Lung microvascular endothelial cell (primary cell): ENCODE measurements at places on chromosomes 16 and 17.

- no peak for DNase-seq
Measured at GRCh38 chr17:34219405-34219804, 35.7 kb upstream of the CCL2 start.

DNA sequence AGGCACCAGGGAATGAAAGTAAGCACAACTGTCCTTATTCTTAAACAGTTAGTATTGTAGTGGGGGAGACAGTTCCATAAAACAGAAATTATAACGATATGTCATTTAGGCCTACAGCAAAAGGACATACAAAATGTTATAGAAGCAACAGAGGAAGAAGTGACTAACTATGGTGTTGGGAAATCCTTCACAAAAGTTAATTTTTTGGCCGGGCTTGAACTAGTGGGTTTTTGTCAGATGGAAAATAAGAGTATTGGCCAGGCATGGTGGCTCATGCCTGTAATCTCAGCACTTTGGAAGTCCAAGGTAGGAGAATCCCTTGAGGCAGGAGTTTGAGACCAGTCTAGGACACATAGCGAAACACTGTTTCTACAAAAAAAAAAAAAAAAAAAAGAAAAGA is 127.8 kb downstream of the SSH2 start:
- no peak for DNase-seq

- no peak for DNase-seq
Measured at GRCh38 chr16:80440667-80441066, 100.1 kb upstream of the DYNLRB2 start.

GRCh38 chr17:82088838-82089722 is 9.0 kb downstream of the FASN start:
- DNase-seq, result no peak

GRCh38 chr17:7557775-7558543 is 591 bp upstream of the TNFSF13 start:
- peak; percentile 63 for DNase-seq

GRCh38 chr17:44187131-44187899 is 543 bp downstream of the TMUB2 start:
- DNase-seq, result peak; percentile 38

GRCh38 chr17:80917716-80918560 is 73.7 kb upstream of the CHMP6 start:
- no peak for DNase-seq

DNA sequence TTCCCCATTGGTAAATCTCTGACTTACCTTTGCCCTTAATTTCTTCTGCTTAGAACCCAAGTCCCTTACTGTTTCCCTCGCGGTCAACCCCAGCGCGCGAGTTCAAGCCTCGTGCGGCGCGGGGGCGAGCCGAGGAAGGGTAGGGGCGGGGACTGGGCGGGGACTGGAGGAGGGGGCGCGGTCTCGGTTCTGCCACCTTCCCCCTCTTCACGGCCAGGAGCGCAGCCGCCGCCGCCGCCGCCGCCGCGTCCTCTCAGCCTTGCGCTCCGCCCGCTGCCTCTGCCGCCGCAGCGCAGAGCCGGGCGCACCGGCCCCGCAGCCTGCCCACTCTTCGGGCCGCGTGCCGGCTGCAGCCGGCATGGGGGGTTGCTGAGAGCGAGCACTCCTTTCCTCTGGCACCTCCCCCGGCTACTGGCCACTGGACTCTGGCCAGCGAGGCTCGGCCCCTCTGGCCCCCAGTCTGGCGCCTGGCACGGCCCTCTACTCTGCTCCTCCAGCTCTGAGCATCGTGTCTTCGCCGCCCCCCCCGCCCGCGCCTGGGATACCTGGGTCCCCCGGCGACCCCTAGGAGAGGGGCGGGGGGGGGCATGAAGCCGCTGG is at the start of gene RAPGEFL1:
Gene RAPGEFL1, plus strand, starts transcription at position 196 of the 600 bp plus-strand sequence. Its CDS starts 392 bp downstream, at position 588.
- peak; percentile 69 for DNase-seq

- DNase-seq, result peak; percentile 70
Measured at GRCh38 chr16:49855280-49855821, 561 bp downstream of the ZNF423 start.

DNA sequence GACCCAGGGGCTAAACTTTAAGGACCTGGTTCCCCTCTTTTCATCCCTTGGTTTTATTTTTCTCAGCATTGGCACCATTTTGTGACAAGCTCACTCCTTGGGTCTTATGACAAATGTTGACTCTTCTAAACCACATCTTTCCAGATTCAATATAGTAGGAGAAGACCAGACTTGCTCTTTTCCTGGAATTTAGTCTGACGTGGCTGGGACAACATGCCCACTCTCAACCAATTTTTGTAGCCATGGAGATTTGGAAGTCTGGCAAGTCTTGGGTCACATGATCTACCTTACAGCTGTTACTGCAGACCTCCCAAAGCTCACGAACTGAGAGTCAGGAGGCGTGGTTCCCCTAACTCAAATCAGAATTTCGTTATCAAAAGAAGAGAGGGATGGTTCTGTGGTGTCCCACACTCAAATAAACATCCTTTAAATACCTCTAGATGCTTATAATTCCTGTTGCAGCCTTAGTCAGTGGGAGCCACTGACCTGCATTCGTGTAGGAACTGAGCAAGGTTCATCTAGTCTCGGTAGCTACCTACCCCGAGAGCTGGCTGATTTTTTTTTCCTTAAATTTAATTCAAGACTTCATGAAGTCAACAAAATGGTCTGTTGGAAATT is 683.5 kb downstream of the MAF start:
- DNase-seq, result no peak

GRCh38 chr16:28935924-28936783 is 4.4 kb downstream of the CD19 start:
- peak; percentile 88 for DNase-seq

DNA sequence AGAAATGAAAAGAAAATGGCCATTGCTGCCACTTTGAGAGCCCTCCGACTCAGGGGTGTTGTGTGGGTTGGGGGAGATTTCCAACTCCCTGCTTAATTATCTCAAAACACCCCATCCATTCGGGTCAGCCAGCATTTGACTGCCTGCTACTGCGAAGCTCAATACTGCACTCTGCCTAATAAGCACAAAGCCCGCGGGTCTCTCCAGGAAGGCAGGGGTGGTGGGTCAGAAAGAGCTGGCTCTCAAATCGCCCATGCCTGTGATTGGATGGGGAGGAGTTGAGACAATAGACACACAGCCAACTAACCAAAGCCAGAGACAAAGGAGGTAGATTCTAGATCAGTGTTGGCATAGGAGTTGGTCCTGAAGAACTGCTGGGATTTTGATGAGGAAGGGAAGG is 2.3 kb upstream of the XAF1 start:
- DNase-seq, result peak; percentile 91

- DNase-seq, result no peak
Measured at GRCh38 chr16:12837291-12837690, 33.6 kb upstream of the CPPED1 start.

- DNase-seq, result peak; percentile 74
Measured at GRCh38 chr17:59746849-59747445, 39.5 kb downstream of the VMP1 start.

GRCh38 chr16:5412731-5413130 is 315.1 kb upstream of the EEF2KMT start:
- DNase-seq, result no peak

DNA sequence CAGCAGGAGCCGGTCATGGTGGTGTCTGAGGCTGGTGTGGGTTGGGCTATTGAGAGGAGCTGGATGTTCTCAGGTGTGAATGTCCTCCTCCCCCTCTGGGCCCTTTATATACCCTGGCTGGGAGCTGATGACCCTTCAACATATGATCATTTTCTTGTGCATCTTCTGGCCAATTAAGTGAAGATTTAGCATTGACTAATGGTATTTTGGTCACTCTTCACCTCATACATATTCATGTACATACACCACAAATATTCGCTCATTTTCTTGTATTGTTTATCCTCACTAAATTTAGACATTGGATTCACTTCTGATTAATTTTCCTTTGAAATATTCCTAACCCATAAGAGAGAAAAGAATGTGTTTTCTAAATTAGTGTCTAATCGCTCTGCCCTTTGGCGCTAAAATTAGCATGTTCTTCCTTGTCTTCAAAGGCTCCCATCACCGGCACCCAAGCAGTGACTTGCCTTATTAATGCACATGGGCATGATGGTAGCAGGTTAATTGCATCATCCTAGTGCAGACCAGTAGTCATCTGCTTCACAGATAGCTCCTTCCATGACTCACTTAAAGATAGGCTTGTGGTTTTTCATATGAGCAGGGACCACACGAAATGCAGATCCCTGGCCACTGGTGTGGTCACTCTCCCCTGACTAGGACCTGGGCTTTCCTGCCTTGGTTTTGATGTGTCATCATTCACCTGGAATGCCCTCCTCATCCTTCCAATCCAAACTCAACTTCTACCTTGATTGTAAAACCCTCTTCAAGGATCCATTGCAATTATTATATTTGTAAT is at the start of gene KRTAP2-4:
Gene KRTAP2-4, minus strand, starts transcription at position 51 of the 796 bp plus-strand sequence. Its CDS starts 34 bp downstream, at position 17.
- DNase-seq, result no peak

- DNase-seq, result no peak
Measured at GRCh38 chr17:79187186-79187585, 112.6 kb downstream of the ENGASE start.

- no peak for DNase-seq
Measured at GRCh38 chr17:78251773-78252103, 20.3 kb downstream of the TMEM235 start.

DNA sequence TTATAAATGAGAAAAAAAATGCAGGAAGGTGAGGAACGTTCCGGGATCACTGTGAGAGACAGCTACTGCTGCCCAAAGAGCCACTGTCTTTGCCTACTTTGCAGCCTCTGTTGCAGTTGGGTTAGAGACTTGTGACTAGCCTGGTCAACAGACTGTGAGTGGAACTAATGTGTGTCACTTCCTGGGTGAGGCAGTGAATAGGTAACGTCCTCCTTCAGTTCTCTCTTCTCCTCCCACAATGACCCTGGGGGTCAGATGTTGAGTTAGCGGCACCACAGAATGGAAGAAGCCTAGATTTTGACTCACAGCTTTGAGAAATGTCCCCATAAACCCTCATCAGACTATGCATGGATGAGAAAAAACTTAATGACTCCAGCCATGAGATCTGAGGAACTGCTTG is 5.2 kb downstream of the C16orf46 start:
- peak; percentile 2 for DNase-seq

- no peak for DNase-seq
Measured at GRCh38 chr16:80807906-80808305, 3.5 kb upstream of the CDYL2 start.

GRCh38 chr17:35684055-35684802 is 47.2 kb upstream of the RASL10B start:
- DNase-seq, result peak; percentile 46

GRCh38 chr17:34445101-34445500 is 82.1 kb upstream of the CCL1 start:
- DNase-seq, result no peak

GRCh38 chr16:2189252-2189893 is 7.0 kb downstream of the CASKIN1 start:
- DNase-seq, result no peak

GRCh38 chr16:8572919-8573724 is 17.2 kb downstream of the TMEM114 start:
- DNase-seq, result peak; percentile 20

GRCh38 chr17:2042390-2042847 is 597 bp downstream of the OVCA2 start:
- DNase-seq, result peak; percentile 55

DNA sequence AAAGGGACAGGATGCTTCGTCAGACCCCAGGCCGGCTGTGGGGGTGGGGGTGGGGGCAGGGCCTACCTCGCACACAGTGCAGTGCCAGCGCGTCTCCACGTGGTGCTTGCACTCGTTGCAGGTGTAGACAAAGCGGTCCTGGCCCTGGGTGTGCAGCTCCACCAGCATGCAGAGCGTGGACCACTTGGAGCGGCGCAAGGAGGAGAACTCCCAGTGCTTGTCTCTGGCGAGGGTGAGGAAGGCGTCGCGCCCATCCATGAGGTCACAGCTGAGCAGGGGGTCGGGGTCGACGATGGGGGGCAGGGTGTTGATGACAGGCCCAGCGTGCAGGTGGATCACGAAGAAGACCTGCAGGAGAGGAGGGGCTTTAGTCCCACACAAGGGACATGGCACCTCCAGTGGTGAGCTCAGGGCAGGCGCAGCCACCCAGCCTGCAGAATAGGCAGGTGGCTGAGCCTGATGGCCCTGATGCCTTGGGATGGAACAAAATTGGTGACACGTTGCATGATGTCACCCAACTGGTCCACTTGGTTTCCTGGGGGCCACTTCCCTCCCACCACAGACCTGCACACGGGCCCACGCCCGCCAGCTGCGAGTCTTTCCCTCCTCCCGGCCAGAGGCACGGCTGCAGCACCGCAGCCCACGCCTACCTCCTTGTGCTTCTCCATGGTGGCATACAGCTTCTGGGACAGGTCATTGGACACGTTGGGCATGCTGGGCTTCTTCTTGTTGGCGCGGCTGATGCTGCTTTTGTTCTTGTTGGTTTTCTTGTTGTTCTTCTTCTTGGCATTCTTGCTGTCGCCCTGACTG is 14.0 kb upstream of the TRAP1 start:
- no peak for DNase-seq

- peak; percentile 9 for DNase-seq
Measured at GRCh38 chr17:1786708-1787107, 24.8 kb downstream of the SERPINF1 start.

DNA sequence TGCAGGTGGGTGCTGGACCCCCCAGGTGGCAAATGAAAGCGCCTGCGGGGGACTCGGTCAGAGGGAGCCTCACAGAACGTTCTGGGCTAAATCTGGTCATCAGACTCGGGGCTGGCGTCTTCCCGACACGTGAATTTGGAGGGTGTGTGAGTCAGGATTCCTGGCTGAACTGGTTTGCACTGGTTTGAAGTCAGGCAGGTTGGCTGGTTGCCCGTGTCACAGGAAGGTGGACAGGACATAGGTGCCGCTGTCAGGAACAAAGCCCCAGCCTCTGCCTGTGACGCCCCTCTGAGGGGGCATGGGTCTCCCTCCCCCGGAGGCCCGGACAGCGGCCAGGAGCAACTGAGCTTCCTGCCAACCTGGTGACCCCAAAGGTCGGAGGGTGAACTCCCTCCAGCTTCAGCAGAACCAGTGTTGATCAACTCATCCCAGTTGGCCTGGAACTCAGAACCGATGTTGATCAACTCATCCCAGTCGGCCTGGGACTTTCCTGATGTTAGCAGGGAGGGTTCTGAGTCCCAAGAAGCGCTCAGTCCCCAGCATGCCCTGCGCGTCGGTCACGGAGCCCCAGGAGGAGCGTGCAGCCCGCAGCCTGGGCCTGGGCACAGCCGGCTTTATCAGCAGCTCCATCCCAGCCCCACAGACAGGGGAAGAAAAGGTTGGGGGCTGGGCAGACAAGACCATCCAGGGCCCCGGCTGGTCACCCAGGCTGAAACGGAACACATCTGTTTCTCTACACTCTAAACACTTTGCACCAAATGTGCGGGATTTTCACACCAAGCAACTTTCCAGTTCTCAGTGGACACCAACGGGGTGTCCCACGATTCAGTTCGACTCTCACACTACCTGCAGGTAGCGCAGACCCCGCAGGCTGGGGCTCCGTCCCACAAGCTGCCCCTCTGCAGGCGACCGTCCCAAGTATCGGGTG is 14.4 kb upstream of the METRNL start:
- DNase-seq, result peak; percentile 92

DNA sequence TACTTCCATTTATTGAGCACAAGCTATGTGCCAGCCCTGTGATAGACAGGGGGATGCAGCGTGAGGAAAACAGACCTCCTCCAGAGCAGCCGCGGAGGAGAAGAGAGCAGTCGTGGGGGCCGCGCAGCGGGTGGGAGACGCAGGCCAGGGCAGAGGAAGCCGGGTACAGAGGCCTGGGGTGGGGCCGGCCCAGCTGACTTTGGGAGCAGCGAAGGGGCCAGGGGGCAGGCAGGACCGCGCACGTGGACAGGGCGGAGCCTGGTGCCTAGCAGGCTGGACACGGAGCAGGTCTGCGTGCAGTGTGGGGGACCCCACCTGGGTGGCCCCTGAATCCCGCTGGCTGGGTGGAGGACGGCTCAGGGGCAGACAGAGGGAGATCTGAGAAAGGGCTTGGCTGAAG is 46.2 kb downstream of the ZFPM1 start:
- no peak for DNase-seq

GRCh38 chr16:27819881-27820610 is 243.5 kb downstream of the GSG1L start:
- no peak for DNase-seq
